ENCODE measurements at places on chromosomes 6 and 20.

DNA sequence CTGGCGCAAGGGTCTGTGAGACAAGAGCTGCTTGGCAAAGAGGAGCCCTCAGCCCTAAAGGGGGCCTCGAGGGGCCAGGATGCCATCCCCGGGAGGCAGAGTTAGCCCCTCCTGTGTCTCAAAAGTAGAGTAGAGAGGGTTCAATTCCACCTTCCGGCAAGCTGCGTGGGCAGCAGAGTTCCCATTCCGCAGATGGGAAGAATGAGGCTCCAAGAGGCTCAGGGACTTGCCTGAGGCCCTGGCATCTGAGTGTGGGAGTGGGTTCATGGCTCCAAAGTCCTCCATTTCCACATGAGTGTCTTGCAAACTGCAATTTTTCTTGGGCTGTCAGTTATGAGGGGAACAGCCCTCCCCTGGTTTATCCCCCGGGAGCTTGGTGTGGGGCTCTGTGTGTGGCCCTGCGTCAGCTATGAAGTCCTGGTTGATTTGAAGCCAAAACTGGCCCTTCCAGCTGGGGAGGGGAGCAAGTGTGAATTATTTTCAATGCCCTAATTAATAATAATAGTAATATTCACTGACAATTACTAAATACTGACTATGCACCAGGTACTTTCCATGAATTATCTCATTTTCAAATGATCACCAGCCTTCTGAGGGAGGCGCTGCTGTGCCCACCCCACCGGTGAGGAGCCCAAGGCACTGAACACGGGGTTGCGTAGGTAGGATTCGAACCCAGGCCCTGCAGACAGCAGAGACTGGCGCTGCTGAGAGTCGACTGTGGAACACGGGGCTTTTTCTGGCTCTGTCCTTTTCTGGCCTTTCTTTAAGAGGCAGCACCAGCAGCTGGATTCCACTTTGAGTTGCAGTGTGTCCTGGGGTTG lies 153.0 kb upstream of the PTPN1 start:
- DNase-seq = no peak

GRCh38 chr6:90266905-90267621 lies 29.6 kb downstream of the BACH2 start:
- DNase-seq = no peak

- peak; percentile 74 for DNase-seq
Measured at GRCh38 chr20:46363874-46364669, 42.3 kb downstream of the ELMO2 start.

DNA sequence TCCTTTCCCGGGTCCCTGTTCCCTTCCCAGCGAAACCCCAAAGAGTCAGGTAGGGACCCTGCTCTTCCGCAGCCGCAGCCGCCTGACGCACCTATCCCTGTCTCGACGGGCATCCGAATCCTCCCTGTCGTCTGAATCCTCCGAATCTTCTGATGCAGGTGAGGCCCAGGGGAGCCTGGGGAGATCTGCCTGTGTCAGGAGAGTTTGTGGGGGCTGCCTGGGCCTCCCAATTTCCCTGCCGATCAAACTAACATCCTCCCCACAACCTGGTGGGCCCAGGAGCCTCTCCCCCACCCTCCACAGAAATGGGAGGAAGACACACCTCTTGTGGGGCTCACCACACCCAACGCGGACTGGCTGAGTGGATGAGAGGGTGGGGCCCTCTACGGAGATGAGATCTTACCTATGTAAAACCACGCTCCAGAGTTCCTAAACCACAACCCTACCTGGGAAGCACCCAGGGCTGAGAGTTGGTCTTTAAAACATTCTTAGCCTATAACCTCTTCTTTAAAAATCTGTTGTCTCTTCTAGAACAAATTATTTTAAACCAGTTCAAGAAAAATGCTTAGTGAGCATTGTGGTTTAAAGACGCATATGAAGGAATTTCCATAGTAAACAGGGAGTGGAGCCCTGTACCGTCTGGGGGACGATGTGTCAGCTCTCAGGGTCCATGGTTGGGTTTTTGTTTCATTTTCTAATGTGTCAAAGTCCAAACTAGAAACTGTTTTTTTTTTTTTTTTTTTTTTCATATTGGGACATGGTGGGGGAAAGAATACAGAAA lies 1.7 kb downstream of the CDC25B start:
- DNase-seq = peak; percentile 74

DNA sequence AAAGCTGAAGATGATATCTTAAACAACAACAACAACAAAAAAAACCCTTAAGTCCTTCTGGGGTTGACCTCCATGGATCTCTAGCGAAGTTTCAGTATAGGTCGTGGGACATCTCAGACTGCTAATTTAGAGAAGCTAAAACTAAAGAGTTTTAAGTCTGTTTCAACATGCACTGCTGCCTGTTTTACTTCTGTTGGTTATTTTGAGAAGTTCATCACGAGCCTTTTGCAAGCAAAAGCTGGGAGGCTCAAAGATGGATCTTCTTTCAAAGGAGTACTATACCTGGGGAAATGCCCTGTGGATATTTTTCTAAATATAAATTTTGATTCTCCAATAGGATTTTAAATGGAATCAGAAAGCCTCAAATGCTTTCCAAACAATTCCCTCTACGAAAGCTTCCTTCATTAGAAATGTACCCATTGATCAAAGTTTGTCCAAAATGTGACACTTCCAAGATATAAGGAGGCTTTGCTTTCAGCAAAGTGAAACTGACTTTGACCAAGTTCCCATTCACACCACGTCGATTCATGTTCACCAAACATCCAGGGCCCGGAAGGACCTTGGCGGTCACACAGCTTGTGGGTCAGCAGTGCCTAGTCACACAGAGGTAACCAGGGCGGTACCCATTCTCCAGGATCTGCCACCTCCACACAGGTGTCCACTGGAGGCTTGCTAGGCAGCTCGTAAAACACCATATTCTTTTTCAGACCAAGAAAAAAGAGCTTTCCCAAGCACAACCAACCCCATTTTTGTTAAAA lies 94.7 kb upstream of the QKI start:
- no peak for DNase-seq

DNA sequence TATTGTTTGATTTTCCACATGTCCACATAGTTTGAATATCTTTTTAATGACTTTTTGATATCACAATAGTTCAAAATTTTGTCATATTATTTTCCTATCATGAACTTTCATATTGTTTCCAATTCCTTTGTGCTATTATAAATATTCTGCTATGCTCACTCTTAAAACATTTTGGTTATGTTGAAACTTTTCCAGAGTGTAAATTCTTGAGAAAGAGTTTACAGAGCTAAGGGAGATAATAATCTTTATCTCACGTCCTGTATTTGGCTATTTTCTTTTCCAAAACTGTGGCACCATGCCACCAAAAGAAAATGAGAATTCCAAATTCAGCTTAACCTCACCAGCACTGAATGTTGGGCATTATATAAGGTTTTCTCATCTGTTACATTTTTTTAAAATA lies 210.9 kb downstream of the TFAP2B start:
- no peak for DNase-seq

DNA sequence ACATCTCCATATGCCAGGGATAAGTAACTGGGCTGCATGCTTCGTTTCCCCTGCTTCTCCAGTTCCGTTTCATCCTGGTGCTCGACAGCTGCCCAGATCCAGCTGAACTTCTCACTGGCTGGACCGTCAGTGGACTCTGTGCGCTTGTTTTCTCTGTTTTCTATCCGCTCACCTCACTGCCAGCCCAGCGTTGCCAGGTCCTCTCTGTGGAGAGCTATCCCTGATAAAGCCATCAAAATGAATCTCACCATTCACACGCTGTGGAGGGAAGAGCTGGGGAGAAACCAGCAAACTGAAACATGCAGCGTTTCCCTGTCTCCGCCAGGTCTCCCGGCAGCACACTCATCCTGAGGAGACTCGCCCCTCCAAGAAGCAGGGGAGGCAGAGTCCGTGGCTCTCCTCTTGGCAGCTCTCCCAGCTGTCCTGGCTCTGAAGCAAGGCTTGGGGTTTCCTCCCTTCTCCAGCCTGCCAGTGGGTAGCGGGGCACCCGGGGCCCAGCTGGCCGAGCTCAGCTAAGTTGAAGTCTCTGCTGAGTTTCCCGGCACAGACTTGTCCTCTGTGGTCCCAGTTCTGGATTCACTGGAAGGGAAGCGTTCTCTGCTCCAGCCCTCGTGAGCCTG lies 160.9 kb downstream of the DTNBP1 start:
- no peak for DNase-seq

GRCh38 chr6:132830334-132830751 lies 16.0 kb downstream of the RPS12 start:
- DNase-seq = peak; percentile 65
